Breast epithelium (tissue), 4 donors: ENCODE measurements at places on chromosomes 13 and 19. TPM values are rescaled to one million over a fixed set of nuclear protein-coding genes. Genes with fewer than 3 reads are reported as not detected.

DNA sequence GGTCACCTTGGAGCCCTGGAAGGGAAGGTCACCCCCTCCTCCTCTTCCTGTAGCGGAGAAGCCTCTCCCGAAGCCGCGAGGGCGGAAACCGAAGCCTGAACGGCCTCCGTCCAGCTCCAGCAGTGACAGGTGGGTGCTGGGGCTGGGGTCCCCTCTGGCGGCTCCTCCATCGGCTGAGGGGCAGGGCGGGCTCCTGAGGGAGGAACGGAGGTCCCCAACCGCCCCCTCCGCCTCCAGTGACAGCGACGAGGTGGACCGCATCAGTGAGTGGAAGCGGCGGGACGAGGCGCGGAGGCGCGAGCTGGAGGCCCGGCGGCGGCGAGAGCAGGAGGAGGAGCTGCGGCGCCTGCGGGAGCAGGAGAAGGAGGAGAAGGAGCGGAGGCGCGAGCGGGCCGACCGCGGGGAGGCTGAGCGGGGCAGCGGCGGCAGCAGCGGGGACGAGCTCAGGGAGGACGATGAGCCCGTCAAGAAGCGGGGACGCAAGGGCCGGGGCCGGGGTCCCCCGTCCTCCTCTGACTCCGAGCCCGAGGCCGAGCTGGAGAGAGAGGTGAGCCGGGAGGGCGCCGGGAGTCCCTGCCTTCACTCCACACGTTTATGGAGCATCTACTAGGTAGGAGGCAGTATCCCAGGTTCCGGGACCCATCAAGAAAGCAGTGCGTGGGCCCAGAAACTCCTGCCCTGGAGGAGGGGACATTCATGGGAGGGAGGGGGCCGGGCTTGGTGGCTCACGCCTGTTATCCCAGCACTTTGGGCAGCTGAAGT, 22.0 kb downstream of the HDGFL2 start:
- no peaks in the 10 kb centered on the region for H3K36me3 ChIP-seq
- H3K4me3 ChIP-seq: no peak overlapping the region
- H3K27me3 ChIP-seq: no peaks in the 10 kb centered on the region
- no peaks in the 10 kb centered on the region for H3K4me1 ChIP-seq
- H3K27ac ChIP-seq: no peak overlapping the region

GRCh38 chr13:26051231-26051656, 572 bp downstream of the SHISA2 start:
- no peaks in the 10 kb centered on the region for H3K36me3 ChIP-seq
- DNase-seq: no peak
- no peaks in the 10 kb centered on the region for H3K4me1 ChIP-seq
- H3K27ac ChIP-seq: peak overlapping the region; percentile 26

GRCh38 chr19:34193439-34193838, 21.1 kb downstream of the LSM14A start:
- no peak for DNase-seq
- no peak overlapping the region for H3K27ac ChIP-seq
- H3K4me1 ChIP-seq: no peaks in the 10 kb centered on the region
- no peaks in the 10 kb centered on the region for H3K36me3 ChIP-seq
- H3K4me3 ChIP-seq: no peak overlapping the region

KIR3DL2 gene
- total RNA-seq: not detected

GRCh38 chr19:49042177-49042576, 1.5 kb upstream of the CGB5 start:
- no peak overlapping the region for H3K4me3 ChIP-seq
- no peak overlapping the region for H3K27ac ChIP-seq
- no peaks in the 10 kb centered on the region for H3K36me3 ChIP-seq
- no peaks in the 10 kb centered on the region for H3K4me1 ChIP-seq
- no peak for DNase-seq

GRCh38 chr19:44635581-44636438, 7.9 kb upstream of the PVR start:
- H3K27ac ChIP-seq: no peak overlapping the region
- DNase-seq: no peak
- no peaks in the 10 kb centered on the region for H3K4me1 ChIP-seq

- no peak within 1 kb of the TSS for H3K4me3 ChIP-seq
- no peaks in the 10 kb centered on the region for H3K4me1 ChIP-seq
- H3K27ac ChIP-seq: no peak within 1 kb of the TSS
- DNase-seq: peak; percentile 89
- no peaks in the 10 kb centered on the region for H3K36me3 ChIP-seq
These were observed at the start of gene CYP4F11 for GRCh38 chr19:15934332-15935078. TSS of gene CYP4F11 (minus strand) at chr19:15934529. CDS start at chr19:15934408, 121 bp downstream.

- H3K4me3 ChIP-seq: no peak overlapping the region
- no peak overlapping the region for H3K27ac ChIP-seq
- no peaks in the 10 kb centered on the region for H3K27me3 ChIP-seq
- no peak for DNase-seq
- H3K36me3 ChIP-seq: no peaks in the 10 kb centered on the region
These were observed 287.1 kb downstream of the TBC1D4 start for GRCh38 chr13:75194717-75195462.

OR7A5 gene
- total RNA-seq: 0.33 TPM

DNA sequence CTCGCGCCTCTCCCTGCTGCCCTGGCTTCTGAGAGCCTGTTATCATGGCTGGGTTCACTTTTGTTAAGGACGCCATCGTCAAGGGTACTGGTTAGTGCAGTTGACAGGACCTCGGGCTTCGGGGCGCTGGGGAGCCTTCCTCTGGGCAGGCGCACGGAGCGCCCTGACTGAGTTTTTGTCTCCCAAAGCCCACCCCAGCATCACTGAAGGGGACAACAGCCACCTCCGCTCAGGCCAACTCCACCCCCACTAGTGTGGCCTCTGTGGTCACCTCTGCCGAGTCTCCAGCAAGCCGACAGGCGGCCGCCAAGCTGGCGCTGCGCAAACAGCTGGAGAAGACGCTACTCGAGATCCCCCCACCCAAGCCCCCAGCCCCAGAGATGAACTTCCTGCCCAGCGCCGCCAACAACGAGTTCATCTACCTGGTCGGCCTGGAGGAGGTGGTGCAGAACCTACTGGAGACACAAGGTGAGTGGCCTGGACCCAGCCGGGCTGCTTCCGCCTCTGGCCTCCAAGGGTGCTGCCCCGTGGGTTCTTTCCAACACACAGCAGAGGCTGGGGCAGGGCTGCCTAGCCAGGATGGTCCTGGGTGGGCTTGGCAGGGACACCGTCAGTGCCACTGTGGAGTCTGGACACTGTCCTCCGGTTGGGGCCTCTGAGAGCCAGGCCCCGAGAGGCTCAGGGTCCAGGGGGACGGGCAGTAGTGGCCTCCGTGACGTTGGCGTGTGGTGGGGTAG, 16.9 kb downstream of the TSSK6 start:
- no peak overlapping the region for H3K4me3 ChIP-seq
- H3K27me3 ChIP-seq: no peaks in the 10 kb centered on the region

DNA sequence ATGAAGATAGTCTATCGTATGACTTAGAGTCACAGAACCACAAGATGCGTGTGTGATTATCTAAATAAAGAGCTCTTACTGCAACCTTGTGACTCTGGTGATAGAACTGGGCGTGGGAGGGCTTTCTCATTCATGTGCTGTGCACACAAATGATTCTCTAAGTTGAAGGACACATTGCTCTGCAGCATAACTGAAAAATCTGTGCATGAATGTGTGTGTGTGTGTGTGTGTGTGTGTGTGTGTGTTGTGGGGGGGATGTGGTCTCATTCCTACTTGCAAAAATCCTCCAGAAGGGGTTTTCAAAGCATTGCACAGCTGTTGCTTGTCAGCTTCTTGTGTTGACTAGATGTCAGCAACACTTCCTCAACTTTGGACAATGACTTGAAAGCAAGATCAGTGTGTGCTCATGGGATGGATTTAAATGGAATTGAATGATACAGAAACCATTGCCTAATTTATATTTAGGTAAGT, 22.4 kb downstream of the LRCH1 start:
- no peak for DNase-seq
- no peak overlapping the region for H3K27ac ChIP-seq
- H3K36me3 ChIP-seq: no peaks in the 10 kb centered on the region
- no peaks in the 10 kb centered on the region for H3K4me1 ChIP-seq

KASH5 gene
- not detected for total RNA-seq

ZNF470 gene
- 3.4 TPM for total RNA-seq

DNA sequence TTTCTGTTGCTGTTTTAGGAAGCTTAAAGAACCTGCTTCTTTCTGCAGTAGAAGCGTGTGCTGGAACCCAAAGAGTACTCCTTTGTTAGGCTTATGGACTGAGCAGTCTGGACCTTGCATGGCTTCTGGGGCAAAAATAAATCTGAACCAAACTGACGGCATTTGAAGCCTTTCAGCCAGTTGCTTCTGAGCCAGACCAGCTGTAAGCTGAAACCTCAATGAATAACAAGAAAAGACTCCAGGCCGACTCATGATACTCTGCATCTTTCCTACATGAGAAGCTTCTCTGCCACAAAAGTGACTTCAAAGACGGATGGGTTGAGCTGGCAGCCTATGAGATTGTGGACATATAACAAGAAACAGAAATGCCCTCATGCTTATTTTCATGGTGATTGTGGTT, 103.1 kb downstream of the TNFRSF19 start:
- H3K36me3 ChIP-seq: no peaks in the 10 kb centered on the region
- H3K27ac ChIP-seq: no peak overlapping the region
- no peaks in the 10 kb centered on the region for H3K27me3 ChIP-seq
- DNase-seq: no peak
- no peaks in the 10 kb centered on the region for H3K4me1 ChIP-seq
- no peak overlapping the region for H3K4me3 ChIP-seq

KCNK6 gene
- total RNA-seq: 5.1 TPM

DNA sequence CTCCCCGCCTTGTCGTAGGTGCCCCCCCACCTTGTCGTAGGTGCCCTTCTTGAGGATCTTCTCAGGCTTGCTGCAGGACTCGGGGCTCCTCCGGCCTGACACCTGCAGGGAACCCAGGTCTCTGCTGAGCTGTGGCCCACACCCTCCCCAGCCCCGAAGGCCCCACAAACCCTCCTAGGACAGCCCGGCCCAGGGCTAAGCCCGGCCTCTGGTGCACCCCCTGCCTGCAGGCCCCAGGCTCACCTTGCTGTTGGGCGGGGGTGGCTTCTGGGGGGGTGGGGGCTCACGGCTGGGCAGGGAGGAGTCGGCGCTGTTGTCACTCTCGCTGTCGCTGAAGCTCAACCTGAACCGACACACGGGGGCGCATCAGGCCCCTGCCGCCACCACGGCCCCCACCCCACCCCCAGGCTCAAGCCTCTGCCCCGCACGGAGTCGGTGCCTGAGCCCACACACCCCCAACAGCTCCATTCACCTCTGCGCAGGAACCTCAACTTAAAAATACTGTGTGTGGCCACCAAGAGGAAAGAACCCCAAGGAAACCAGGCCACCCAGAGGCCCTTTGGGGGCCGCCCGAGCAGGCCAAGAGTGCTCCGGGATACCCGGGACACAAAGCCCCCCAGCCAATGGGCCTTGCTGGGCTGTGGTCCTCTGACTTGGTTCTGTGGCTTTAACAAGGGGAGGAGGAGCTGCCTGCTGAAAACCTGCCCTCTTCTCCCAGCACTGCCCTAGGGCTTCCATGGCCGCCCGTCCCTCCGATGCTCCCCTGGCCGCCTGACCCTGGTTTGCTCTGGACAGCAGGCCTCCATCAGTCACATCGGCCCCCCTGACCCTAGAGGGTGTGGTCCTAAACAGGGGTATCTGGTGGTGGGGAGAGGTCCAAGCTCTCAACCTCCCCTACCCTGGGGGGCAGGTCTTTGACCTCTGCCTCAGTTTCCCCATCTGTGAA, 65.8 kb downstream of the MLLT1 start:
- DNase-seq: no peak
- peaks cover 3% of the 10 kb centered on the region for H3K4me1 ChIP-seq
- H3K36me3 ChIP-seq: peaks cover 7% of the 10 kb centered on the region

WDFY2 gene
- 27.7 TPM for total RNA-seq

- H3K4me1 ChIP-seq: no peaks in the 10 kb centered on the region
- H3K27me3 ChIP-seq: no peaks in the 10 kb centered on the region
- DNase-seq: no peak
- no peaks in the 10 kb centered on the region for H3K36me3 ChIP-seq
- no peak overlapping the region for H3K27ac ChIP-seq
These were observed 51.0 kb downstream of the DIAPH3 start for GRCh38 chr13:60112771-60113170.

- H3K27me3 ChIP-seq: no peaks in the 10 kb centered on the region
- H3K4me3 ChIP-seq: no peak overlapping the region
- no peak for DNase-seq
- no peaks in the 10 kb centered on the region for H3K4me1 ChIP-seq
These were observed 49.4 kb upstream of the CYP2B6 start for GRCh38 chr19:40941481-40942219.

DNA sequence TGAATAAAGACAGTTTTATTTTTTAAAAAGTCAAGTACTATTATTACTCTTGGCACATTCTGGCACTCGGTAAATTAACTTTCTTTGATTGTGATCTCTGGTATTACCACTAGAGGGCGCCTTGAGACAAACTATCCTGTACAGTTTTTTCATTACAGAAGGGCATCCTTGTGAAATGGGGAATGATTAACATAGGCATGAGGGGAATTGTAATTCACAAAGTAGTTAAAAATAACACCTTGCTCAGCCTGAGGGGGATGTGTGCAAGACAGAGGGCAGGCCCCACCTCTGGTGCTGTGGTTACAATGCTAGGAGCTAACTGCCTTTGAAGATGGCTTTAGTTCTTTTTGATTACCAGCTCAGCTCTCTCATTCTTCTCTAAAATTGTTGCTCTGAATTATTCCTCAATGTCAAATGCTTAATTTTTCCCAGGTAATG, 24.2 kb upstream of the C1QTNF9B start:
- DNase-seq: no peak
- H3K4me1 ChIP-seq: no peaks in the 10 kb centered on the region
- no peak overlapping the region for H3K27ac ChIP-seq
- H3K36me3 ChIP-seq: no peaks in the 10 kb centered on the region
- no peaks in the 10 kb centered on the region for H3K27me3 ChIP-seq

GRCh38 chr13:34731486-34731885, 210.6 kb upstream of the NBEA start:
- H3K36me3 ChIP-seq: no peaks in the 10 kb centered on the region
- H3K4me3 ChIP-seq: no peak overlapping the region
- no peaks in the 10 kb centered on the region for H3K4me1 ChIP-seq
- DNase-seq: no peak
- H3K27me3 ChIP-seq: no peaks in the 10 kb centered on the region

IL27RA gene
- 11.0 TPM for total RNA-seq

IGFL1 gene
- total RNA-seq: not detected

- no peak overlapping the region for H3K27ac ChIP-seq
- no peaks in the 10 kb centered on the region for H3K4me1 ChIP-seq
- H3K4me3 ChIP-seq: no peak overlapping the region
- no peak for DNase-seq
- no peaks in the 10 kb centered on the region for H3K36me3 ChIP-seq
These were observed 44.3 kb downstream of the COLGALT1 start for GRCh38 chr19:17599780-17600179.

DNA sequence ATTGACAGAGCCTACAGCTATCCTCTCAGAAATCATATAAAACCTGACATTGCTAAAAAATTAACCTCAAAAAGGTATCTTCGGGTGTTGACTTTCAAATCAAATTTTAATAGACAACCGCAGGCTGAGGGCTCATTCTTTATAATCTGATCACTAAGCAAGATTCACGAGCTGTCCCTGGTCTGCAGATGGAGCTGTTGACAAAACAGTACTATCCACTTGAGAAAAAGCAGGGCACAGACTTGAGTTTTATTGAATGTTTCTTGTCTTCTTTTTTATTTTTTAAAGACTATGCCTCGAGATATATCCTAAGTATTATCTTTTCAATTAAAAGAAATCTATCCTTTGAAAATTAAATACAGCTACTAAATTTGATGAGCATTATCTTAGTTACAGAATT, 540.5 kb downstream of the PCDH9 start:
- no peaks in the 10 kb centered on the region for H3K36me3 ChIP-seq
- no peaks in the 10 kb centered on the region for H3K4me1 ChIP-seq
- no peak overlapping the region for H3K4me3 ChIP-seq
- H3K27ac ChIP-seq: no peak overlapping the region
- no peaks in the 10 kb centered on the region for H3K27me3 ChIP-seq
- no peak for DNase-seq
